ENCODE measurements at places on chromosomes 6 and 20. TPM values are rescaled to one million over a fixed set of nuclear protein-coding genes. Genes with fewer than 3 reads are reported as not detected.

DNA sequence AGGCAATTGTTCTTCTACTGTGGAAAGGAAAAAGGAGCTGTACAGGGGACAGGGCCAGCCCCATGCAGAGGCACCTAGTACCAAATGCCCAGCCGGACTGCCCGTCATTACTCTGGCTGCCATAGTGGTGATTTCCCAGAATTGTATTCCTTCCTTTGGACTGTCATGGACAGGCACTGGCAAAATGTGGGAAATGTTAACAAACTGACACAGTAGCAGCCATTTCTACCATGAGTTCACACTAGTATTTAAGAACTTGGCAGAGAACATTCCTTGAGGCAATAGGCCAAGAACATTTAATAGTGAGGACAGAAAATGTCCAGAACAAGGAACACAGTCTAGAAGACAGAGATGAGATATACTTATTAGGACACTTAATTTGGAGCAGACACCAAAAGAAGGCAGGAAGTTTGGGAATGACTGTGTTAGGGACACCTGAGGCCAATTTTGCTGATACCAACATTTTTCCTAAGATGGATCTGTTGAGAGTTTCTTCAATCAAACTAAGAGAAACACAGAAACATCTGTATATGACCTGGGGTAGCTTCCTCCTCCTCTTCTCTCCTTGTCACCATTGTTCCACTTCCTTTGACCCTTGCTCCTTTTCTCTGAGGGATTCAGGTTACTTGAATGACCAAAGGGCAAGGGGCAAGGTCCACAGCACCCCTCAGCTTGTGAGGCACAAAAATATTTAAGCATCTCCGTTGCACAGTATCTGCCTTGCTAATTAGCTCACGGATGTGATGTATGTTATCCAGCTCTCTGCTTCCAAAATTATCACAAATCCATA, 14.9 kb downstream of the ADTRP start:
- no peaks in the 10 kb centered on the region for H3K4me1 ChIP-seq
- no peak overlapping the region for H3K27ac ChIP-seq
- DNase-seq = no peak
- no peaks in the 10 kb centered on the region for H3K27me3 ChIP-seq
- H3K4me3 ChIP-seq = no peak overlapping the region

The RUNX2 gene
- polyA plus RNA-seq = 2.2 TPM

GRCh38 chr6:98764373-98764911, 69.9 kb upstream of the POU3F2 start:
- H3K27ac ChIP-seq = no peak overlapping the region
- H3K36me3 ChIP-seq = no peaks in the 10 kb centered on the region
- H3K4me3 ChIP-seq = peak overlapping the region; percentile 18
- H3K4me1 ChIP-seq = no peaks in the 10 kb centered on the region
- H3K27me3 ChIP-seq = no peaks in the 10 kb centered on the region
- DNase-seq = no peak

The SNAP91 gene
- 153 TPM for polyA plus RNA-seq

The BPI gene
- polyA plus RNA-seq = not detected

- H3K36me3 ChIP-seq = peaks cover 18% of the 10 kb centered on the region
- H3K4me3 ChIP-seq = no peak overlapping the region
- no peaks in the 10 kb centered on the region for H3K27me3 ChIP-seq
- no peak for DNase-seq
Measured at GRCh38 chr6:135475292-135475886, 22.2 kb downstream of the AHI1 start.

GRCh38 chr6:33208091-33208967, at the start of gene RING1:
Gene RING1, plus strand, starts transcription at chr6:33208500. Its CDS starts 323 bp downstream, at chr6:33208823.
- peaks cover 61% of the 10 kb centered on the region for H3K4me1 ChIP-seq
- H3K4me3 ChIP-seq = peak within 1 kb of the TSS; percentile 94
- DNase-seq = peak; percentile 96

- H3K4me1 ChIP-seq = no peaks in the 10 kb centered on the region
- H3K27me3 ChIP-seq = no peaks in the 10 kb centered on the region
Measured at GRCh38 chr6:131292145-131292938, 157.1 kb downstream of the AKAP7 start.

All from spinal cord (tissue), 10 donors.